Colonic mucosa (tissue), 4 donors: ENCODE measurements at places on chromosomes 5 and 9.

- H3K27ac ChIP-seq, result no peak overlapping the region
- no peaks in the 10 kb centered on the region for H3K4me1 ChIP-seq
- H3K4me3 ChIP-seq, result no peak overlapping the region
- DNase-seq, result no peak
- H3K27me3 ChIP-seq, result no peaks in the 10 kb centered on the region
Observed at GRCh38 chr5:171926311-171926710, 80.1 kb downstream of the FBXW11 start.

DNA sequence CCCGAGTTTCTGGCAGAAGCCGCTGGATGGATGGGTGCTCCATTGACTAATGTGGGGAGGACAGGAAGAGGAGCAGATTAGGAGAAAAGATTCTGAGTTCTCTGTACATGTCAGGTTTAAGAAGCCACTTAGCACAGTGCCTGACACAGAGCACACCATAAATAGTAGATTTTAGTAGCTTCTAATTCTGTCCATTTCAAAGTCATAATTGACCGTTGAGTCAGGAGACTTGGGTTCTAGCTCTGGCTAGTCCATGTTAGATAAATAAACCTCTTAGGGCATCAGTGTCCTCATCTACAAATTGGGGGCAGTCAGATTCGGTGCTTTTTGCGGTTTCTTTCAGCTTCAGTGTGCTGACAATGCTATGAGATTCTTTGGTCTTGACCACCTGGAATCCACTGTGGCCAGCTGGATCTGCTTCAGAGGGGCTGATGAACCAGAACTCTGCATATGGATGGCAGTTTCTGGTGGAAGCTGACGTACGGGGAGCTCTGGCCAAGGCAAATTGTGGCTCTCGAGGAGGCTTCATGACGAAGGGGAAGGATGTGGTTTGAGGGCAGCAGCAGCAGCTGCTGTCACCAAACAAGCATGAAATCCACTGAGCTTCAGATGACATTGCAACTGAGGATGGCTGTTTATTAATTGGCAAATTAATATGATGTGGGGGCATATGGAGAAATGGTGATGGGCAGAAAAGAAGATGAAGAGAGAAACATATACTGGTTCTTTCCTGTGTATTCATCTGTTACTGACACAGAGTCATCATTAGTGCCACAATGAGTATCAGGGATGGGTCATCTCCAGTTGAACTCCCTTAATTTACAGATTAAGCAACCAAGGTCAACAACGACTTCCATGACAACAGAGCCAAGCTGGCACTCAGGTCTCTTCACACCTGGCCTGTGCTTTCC, 134.4 kb downstream of the AOPEP start:
- H3K4me1 ChIP-seq, result no peaks in the 10 kb centered on the region
- DNase-seq, result peak; percentile 42
- no peaks in the 10 kb centered on the region for H3K36me3 ChIP-seq
- H3K4me3 ChIP-seq, result no peak overlapping the region
- no peaks in the 10 kb centered on the region for H3K27me3 ChIP-seq
- peak overlapping the region; percentile 51 for H3K27ac ChIP-seq

DNA sequence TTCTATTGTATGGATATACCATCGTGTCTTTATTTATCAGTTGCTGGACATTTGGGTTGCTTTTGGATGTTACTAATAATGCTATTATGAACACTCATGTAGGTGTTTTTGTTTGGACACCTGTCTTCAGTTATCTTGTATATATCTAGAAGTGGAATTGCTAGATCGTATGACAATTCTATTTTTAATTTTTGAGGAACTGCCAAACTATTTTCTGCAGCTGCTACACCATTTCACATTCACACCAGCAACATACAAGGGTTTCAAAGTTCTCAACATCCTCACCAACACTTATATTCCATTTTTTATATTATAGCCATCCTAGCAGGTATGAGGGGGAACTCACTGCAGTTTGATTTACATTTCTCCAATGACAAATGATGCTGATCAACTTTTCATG, 324.6 kb downstream of the CAAP1 start:
- H3K4me3 ChIP-seq, result no peak overlapping the region
- H3K27me3 ChIP-seq, result no peaks in the 10 kb centered on the region
- no peaks in the 10 kb centered on the region for H3K4me1 ChIP-seq
- DNase-seq, result no peak

DNA sequence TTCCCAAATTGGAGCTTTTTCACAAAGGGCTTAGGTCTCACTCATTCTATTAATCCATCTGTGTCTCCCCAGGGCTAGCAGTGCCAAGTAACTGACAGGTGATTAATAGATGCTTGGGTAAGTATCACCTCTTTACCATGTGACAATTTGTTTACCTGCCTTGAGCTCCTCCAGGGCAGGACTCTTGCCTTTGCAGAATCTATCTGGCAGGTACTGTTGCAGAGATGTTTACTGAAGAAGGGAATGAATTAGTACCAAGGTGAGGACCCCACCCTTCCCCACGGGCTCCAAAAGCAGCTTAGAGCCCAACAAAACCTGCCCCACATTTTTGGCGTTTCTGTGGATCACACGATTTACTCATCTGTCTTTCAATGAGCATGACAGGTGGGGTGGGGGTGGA, 698 bp upstream of the TGFBI start:
- no peak overlapping the region for H3K27ac ChIP-seq
- H3K27me3 ChIP-seq, result no peaks in the 10 kb centered on the region
- H3K4me3 ChIP-seq, result no peak overlapping the region
- peaks cover 4% of the 10 kb centered on the region for H3K4me1 ChIP-seq
- H3K36me3 ChIP-seq, result no peaks in the 10 kb centered on the region

GRCh38 chr5:68502531-68502930, 287.0 kb downstream of the PIK3R1 start:
- no peak for DNase-seq
- H3K36me3 ChIP-seq, result no peaks in the 10 kb centered on the region
- H3K4me3 ChIP-seq, result no peak overlapping the region
- H3K27me3 ChIP-seq, result no peaks in the 10 kb centered on the region

DNA sequence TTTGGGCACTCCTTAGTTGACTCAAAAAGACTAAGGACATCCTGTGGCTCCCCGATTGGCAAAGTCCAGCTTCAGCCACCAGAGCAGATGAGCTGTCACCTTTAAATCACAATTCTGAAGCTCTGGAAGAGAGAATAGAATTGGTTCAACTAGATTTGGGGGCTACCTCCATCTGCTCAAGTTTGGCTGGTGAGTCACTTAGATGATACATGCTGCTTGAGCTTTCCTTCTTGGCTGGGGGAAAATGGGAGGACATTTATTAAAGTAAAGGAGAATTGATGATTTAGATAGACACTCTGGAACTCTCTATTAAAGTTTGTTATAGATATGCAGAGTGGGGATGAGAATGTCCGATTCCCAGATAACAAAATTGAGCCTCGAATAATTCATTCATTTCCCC, 30.0 kb upstream of the GRIA1 start:
- no peaks in the 10 kb centered on the region for H3K4me1 ChIP-seq
- no peak overlapping the region for H3K4me3 ChIP-seq
- no peak overlapping the region for H3K27ac ChIP-seq
- no peaks in the 10 kb centered on the region for H3K27me3 ChIP-seq
- DNase-seq, result no peak
- no peaks in the 10 kb centered on the region for H3K36me3 ChIP-seq

DNA sequence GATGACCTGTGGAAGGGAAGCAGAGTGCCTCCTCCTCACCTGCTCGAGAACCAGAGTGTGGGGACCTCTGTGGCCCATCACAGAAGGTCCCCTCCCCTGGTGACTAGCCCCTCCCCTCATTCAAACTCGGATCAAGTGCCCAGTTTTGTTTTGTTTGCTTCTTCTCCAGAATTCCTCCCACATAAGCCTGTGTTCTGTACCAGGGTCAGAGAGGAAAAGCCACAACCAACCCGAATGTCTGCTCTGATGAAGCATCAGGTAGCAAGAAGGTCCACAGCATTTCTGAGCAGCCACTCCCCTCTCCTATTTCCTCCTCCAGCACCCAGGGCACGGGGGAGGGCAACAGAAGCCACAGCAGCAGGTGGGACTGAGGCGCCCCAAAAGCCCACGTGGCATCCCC, 58.2 kb downstream of the HSD17B3 start:
- no peak for DNase-seq
- H3K27ac ChIP-seq, result no peak overlapping the region
- H3K27me3 ChIP-seq, result no peaks in the 10 kb centered on the region
- H3K36me3 ChIP-seq, result no peaks in the 10 kb centered on the region
- no peak overlapping the region for H3K4me3 ChIP-seq

DNA sequence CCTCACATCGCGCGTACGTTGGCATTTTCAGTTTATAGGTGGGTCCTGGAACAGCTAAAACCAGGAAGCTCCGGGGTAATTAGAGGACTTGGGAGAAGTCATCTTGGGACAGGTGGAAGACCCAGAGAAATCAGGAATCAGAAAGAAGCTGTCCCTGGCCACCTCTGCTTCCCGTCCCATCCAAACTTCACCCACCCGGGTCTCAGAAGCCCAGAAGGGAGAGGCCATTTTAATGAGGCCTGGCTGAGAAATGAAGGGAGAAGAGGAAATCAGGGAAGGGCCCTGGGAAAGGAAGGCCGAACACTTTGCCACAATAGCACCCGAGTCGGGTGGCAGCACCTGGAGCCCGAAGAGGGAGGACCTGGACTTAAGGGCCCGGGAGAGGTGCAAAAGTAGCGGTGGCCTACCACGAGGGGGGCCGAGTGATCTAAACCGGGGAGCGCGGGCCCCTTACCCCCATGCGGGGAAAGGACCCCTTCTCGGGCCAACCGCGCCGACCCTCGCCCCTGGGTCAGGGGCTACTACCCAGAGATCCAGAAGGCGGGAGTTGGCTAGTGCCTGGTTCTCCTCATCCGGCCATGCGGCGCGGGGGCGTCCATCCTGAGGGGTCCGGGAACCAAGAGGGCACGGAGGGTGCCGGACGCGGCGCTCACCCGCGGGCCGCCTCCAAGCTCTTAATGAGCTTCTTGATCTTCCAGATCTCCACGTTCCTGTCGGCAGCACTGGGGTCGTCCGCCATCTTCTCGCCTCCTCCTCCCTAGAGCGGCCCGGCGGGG, 668 bp downstream of the ETF1 start:
- no peaks in the 10 kb centered on the region for H3K36me3 ChIP-seq
- peak overlapping the region; percentile 90 for H3K4me3 ChIP-seq
- peaks cover 12% of the 10 kb centered on the region for H3K4me1 ChIP-seq
- H3K27ac ChIP-seq, result peak overlapping the region; percentile 93

GRCh38 chr5:28548856-28549255, 1510.5 kb upstream of the CDH9 start:
- no peaks in the 10 kb centered on the region for H3K36me3 ChIP-seq
- H3K4me1 ChIP-seq, result no peaks in the 10 kb centered on the region
- no peak overlapping the region for H3K4me3 ChIP-seq
- H3K27ac ChIP-seq, result no peak overlapping the region
- no peaks in the 10 kb centered on the region for H3K27me3 ChIP-seq

DNA sequence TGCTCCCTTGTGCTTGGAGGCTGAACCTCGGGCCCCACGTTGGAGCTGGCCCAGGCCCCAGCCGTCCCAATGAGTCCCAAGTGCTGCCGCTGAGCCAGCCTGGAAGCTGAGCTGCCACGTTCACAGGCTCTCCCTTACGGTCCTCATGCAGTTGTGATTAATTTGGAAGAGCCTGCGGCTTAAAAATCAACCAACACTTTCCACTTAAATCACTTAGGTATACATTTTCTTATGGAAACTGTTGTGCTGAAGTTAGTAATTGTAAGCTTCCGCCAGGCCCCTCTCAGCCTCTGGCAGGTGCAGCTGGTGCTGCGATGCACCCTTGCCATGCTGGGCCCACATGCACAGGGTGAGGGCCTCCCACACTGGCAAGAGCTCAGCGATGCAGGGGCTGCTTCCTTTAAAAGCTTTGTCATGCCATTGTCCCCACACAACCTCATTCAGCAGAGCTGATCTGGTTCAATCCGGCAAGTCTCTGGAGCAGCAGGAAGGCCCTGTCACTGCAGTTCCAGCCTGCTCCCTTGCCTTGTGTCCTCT, 61.0 kb downstream of the IPPK start:
- H3K4me3 ChIP-seq, result no peak overlapping the region
- DNase-seq, result no peak
- no peaks in the 10 kb centered on the region for H3K36me3 ChIP-seq
- no peaks in the 10 kb centered on the region for H3K4me1 ChIP-seq

DNA sequence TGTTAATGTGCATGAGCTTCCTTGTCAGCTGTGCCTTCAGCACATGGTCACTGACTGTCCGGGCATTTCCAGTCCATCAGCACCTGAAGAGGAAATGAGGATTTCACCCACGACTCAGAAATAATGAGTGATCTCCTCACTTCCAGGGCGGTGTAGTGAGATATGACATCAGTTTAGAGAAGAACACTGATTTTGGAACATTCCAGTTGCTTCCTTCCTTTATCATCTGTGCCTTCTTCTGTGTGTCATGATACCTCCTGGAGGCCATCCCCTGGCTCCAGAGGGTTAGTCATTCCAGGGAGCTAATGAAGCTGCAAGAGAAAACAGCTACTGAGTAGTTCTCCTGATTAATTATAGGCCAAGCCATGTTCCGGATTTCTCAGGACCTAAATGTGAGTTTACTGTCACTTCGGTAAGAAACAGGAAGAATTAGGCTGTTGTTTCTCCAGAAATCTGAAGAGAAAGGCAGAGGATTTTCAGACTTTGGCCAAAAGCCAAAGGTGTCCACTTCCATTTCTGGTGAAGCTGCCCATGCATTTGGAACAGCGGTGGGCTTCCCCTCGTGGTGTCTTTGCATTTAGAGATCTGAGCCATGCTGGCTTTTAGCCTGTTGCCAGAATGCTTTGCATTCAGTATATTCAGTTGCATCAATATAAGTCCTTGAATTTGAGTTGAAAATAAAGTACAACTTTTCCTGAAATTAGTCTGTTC, 161.3 kb upstream of the OTULINL start:
- H3K4me3 ChIP-seq, result no peak overlapping the region
- H3K4me1 ChIP-seq, result no peaks in the 10 kb centered on the region
- peaks cover 18% of the 10 kb centered on the region for H3K36me3 ChIP-seq
- no peaks in the 10 kb centered on the region for H3K27me3 ChIP-seq
- DNase-seq, result no peak

- no peak overlapping the region for H3K27ac ChIP-seq
- no peaks in the 10 kb centered on the region for H3K4me1 ChIP-seq
- H3K27me3 ChIP-seq, result no peaks in the 10 kb centered on the region
- no peak for DNase-seq
- no peak overlapping the region for H3K4me3 ChIP-seq
- no peaks in the 10 kb centered on the region for H3K36me3 ChIP-seq
Observed at GRCh38 chr5:156826150-156826549, 23.9 kb upstream of the PPP1R2B start.

- DNase-seq, result no peak
- no peaks in the 10 kb centered on the region for H3K4me1 ChIP-seq
- no peaks in the 10 kb centered on the region for H3K36me3 ChIP-seq
- peak overlapping the region; percentile 22 for H3K27ac ChIP-seq
- no peaks in the 10 kb centered on the region for H3K27me3 ChIP-seq
- H3K4me3 ChIP-seq, result no peak overlapping the region
Observed at GRCh38 chr5:135986401-135986800, 31.6 kb upstream of the LECT2 start.

GRCh38 chr9:35431467-35431866, 58.4 kb upstream of the RUSC2 start:
- no peaks in the 10 kb centered on the region for H3K4me1 ChIP-seq
- no peak overlapping the region for H3K4me3 ChIP-seq
- H3K27me3 ChIP-seq, result no peaks in the 10 kb centered on the region
- DNase-seq, result no peak
- no peak overlapping the region for H3K27ac ChIP-seq

GRCh38 chr5:505951-506525, 18.2 kb downstream of the SLC9A3 start:
- peak; percentile 36 for DNase-seq
- no peak overlapping the region for H3K27ac ChIP-seq
- no peak overlapping the region for H3K4me3 ChIP-seq
- H3K27me3 ChIP-seq, result no peaks in the 10 kb centered on the region
- no peaks in the 10 kb centered on the region for H3K4me1 ChIP-seq
- no peaks in the 10 kb centered on the region for H3K36me3 ChIP-seq
